Gastroesophageal sphincter (tissue), 4 donors: ENCODE measurements at places on chromosomes 6 and 20. TPM values are rescaled to one million over a fixed set of nuclear protein-coding genes. Genes with fewer than 3 reads are reported as not detected.

DNA sequence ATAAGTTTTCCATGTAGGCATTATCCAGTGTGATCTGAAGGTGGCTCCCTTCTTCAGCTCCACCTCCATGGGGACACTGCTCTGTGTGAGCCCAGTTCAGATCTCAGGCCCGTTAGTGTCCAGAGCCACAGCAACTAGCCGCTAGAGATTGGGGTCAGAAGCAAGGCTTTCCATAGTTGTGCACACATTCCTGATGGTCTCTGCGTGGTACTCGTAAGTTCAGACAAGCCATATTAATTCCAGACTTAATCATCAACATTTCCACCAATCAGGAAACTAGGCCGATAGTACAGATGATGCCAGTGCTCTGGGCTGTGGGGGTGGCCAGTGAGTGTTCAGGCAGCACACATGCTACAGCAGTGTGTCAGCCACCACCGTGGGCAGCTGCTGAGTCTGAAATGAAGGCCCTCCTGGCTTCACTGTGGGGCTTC is 17.5 kb upstream of the SYNCRIP start:
- no peak for ATAC-seq

- ATAC-seq: no peak
Measured at GRCh38 chr6:25547797-25548196, 104.2 kb upstream of the SCGN start.

GRCh38 chr20:1330075-1330830 is 1.3 kb upstream of the SDCBP2 start:
- ATAC-seq: peak; percentile 44

GRCh38 chr20:45819466-45819865 is 7.0 kb downstream of the UBE2C start:
- ATAC-seq: no peak

DNA sequence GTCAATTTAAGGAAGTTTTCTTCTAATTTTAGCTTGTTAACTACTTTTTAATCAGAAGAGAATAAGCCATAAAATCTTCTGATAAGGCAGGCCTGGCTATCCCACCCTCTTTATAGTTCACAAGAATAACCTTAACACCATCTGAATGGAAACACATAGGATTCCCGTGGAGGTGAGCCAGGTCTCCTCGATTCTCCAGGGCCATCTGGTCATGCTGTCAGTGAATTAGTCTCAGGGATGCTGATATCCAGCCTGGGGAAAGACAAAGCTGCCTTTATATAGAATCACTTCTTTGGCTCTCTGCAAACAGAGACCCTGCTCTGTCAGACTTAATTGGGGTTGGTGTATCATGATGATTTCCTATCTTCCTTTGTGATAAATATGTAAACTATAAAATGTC is 30.1 kb upstream of the TAGAP start:
- ATAC-seq: no peak

DNA sequence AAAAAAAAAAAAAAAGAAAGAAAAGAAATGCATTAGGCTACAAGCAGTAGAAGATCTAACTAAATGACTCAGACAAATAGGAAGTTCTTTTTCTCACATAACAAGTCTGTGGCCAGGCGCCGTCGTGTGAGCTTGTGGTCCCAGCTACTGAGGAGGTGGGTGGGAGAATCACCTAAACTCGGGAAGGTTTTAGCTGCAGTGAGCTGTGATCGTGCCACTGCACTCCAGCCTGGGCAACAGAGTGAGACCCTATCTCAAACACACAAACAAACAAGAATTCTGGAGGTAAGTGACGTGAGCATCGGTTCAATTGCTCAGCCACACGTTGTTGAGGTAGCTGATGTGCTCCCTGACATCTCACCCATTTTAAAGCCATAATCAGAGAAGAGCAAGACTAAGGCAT is 37.9 kb upstream of the SLC23A2 start:
- ATAC-seq: no peak

GRCh38 chr20:52748285-52748932 is 223.7 kb upstream of the TSHZ2 start:
- peak; percentile 87 for ATAC-seq

DNA sequence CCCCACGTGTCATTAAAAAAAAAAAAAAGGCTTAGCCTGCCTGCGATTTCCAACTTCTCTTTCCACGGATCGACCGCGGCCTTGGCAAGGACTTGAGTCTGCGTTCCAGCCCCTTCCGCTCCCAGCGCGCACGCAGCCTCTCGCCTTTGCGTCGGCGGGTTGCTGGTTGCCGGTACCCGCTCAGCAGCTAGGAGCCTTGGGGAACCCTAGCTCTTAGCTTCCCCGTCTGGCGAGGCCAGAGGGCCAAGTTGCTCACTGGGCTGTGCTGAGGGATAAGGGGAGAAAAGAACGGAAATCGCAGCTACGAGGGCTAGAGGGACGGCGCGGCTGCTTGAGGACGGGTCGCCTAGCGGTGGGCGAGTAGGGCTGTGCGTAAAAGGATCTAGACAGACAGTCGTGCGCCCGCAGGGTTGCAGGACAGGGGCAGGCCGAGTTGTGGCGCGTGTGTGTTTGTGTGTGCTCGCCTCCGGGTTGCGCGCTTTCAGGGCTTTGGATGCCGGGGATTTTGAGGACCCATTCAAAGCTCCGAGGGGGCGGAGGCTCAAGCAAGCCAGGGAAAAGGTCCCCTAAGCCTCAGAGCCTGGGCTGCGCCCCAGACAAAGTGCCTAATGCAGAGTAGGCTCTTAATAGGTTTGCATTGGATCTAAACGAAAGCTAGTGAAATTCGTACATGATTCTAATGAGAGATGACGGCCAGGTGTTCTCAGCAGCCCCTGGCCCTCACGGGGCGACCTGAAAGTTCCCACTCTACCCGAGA is 40.5 kb upstream of the OSTM1 start:
- ATAC-seq: no peak

GRCh38 chr20:50317609-50318008 is 127.0 kb downstream of the CEBPB start:
- ATAC-seq: no peak

GRCh38 chr20:32062776-32063170 is 10.7 kb downstream of the HCK start:
- ATAC-seq: peak; percentile 55

DNA sequence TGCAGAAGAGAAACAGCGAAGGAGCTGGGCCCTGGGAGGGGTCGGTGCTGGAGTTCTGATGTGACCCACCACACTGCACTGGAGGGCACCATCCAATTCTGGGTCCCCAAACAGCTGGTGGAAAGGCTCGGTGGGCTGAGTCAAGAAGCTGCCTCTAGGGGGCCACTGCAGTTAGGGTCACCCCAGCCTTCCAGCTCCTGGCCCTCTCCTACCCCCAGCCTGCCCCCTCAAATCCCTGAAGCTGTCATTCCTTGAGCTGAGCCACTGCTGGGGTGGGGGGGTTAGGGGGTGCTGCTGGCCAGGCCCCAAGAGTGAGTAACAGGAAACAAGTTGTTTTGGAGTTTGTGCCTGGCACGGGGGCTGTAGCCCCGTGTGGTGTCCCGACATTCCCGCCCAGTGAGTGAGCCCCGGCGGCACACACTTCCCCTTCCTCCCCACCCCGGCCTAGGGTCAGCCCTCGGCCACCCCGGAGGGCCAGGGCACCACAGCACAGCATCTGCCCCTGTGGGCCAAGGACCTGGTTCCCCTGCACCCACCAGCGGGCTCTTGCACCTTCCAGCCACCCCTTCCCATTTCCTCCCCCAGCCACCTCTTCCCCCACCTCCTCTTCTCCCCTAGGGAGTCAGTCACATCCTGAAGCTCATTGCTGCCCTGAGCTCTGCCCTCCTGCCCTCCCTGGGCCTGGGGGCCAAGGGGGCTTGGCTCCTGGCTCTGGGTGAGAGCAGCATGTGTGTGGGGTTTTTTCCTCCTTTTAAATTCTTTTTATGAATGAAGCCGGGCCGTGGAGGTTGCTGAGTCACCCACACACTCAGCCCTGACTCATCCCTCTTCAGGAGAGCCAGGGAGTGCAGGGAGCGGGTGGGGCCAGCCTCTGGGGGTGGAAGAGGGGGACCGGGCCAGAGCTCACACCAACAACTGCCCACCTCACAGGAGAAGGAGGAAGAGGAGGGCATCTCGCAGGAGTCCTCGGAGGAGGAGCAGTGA is 4.6 kb downstream of the SMIM29 start:
- ATAC-seq: peak; percentile 62

- no peak for ATAC-seq
Measured at GRCh38 chr6:33947916-33948594, 144.3 kb upstream of the MLN start.

- ATAC-seq: no peak
Measured at GRCh38 chr6:39210450-39210849, 18.8 kb downstream of the KCNK5 start.

GRCh38 chr6:88561034-88561953 is 395.1 kb upstream of the CNR1 start:
- no peak for ATAC-seq

DNA sequence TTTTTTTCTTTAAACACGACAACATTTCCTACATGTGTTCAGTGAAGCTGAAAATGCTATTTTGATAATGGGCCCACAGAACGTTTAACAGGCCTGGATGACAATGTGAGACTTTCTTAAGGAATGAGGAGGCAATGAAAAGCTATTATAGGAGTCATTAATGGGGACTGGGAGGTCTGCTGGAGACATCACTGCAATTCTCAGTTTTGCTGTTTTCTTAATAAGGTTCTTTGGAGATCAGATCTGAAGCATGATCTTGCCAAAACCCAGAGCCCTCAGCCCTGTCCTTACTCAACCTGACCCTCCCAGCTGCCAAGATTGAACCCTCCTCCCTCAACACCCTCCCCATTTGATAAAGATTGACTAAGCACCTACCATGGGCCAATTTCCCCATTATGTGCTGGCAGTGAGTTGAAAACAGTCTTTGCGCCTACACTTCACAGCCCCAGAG is 353.1 kb downstream of the MAFB start:
- ATAC-seq: peak; percentile 45

DNA sequence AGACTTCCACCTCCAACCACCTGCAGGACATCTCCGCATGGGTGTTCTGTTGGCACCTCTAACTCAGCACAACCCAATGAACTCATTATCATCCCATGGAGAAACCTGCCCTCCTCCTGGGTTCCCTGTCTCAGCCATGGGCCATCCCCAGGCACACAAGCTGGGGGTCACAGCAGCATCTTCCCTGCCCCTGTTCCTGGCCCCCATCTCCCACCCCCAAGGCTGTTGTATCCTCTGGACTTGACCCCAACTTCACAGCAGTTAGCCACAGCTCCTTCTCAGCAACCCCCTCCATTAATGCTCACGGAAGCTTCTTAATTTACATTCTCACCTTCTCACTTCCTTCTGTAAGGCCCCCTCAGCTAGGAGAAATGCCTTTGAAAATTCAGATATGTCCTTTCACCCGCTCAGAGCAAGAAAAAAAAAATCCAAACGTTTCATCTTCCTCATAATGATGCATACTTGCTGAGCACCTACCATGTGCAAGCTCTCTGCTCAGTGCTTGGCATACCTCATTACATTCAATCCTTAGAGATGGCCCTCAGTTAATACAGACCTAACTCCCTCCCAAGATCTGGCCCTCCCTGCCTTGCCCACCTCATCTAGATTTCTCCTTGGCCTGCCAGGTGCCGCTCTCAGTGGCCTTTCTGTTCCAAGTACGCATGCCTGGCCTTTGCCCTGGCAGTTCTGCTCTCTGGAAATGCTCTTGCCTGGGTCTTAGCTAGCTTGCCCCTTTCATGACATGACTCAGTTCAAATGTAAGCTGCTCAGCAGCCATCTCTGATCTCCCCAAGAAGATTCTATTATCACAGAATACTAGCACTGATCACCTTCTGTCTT is 2.5 kb upstream of the NELFCD start:
- ATAC-seq: no peak

DNA sequence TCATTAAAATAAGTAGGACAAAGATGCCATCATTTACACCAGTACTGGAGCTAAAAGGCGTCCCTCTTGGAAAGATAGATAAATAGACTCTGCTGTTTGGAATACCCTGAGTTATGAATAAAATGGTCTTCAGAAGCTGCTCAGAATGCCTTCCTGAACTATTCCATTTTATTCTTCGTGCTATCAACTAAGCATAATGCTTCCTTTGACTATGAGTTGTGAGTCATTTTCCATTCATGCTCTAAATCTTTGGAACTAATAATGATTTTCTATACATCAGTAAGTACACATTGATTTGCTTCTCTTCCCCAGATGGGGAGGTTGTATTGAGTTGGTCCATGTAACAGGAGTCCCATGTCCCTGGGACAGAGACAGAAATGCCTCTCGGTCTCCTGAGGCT is 98.3 kb upstream of the PDE7B start:
- ATAC-seq: no peak

DNA sequence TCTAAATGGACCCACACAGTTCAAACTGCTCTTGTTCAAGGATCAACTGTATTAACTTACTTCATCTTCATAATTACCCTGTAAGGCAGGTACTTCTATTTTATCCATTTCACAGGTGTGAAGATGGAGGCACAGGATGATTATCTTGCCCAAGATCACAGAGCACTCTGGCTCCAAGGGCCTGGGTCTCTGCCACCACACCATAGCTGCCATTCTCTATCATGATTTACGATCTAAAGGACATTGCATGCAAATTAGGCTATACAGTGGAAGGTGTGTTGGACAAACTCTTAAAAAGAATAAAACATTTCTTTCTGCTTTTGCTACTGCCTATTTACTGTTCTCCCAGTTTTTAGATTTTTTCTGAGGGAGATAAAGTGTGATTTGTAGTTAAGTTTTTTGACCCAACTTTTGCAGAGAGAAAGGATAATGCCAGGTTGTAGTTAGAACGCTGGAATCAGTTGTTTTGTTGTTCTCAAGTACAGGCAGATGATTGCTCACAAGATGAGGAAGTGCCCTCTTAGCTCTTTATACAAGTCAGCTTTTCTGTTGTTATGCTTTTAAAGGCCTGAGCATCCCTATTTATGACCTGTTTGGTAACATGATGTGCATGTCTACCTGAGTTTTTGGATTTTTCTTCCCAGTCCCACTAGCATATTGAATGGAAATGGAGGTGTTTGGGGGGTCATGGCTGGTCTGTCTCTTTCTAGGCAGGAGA is 247.9 kb downstream of the ZFAND3 start:
- no peak for ATAC-seq

DNA sequence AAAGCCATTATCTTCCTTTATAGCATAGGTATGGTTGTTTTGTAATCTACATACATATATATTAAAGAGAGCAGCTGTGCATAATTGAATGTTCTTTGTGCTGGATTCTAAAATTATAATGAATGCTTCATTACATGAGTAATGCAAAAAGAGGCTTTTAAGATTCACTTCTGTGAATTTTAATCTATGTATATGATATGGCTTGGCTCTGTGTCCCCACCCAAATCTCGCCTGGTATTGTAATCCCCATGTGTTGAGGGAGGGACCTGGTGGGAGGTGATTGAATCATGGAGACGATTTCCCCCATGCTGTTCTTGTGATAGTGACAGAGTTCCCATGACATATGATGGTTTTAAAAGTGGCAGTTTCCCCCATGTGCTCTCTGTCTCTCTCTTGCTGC is 255.4 kb downstream of the GRM1 start:
- no peak for ATAC-seq

- no peak for ATAC-seq
Measured at GRCh38 chr6:161057103-161058091, 65.8 kb downstream of the MAP3K4 start.

PTPRT gene
- not detected for total RNA-seq

EXOC2 gene
- total RNA-seq: 24.7 TPM

TRIM40 gene
- not detected for total RNA-seq

SIRPB1 gene
- 4.4 TPM for total RNA-seq

KCNQ2 gene
- 0.19 TPM for total RNA-seq

LAMA2 gene
- total RNA-seq: 103 TPM

DLK2 gene
- total RNA-seq: 0.54 TPM
